Bone marrow (tissue), 2 donors: ENCODE measurements at places on chromosomes 12 and 14.

GRCh38 chr12:92582893-92583292 lies 119.9 kb upstream of the PLEKHG7 start:
- no peak for DNase-seq

DNA sequence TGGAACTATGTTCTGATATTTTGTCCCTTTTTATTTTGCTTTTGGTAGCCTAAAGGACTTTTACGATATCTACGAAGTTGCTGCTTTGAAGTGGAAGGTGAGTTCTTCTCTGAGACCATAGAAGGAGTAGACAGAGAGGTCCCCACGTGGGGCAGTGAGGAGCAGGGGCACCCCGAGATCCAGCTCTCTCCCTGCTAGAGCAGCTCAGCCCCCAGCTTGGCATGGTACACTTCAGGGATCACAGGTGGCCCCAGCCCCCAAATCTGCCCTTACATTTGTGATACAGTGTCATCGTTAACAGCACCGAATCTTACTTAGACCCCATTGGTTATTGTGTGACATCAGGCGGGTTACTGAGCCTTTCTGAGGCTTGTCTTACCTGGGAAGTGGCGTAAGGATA lies 56.8 kb downstream of the SLC8B1 start:
- DNase-seq: no peak

DNA sequence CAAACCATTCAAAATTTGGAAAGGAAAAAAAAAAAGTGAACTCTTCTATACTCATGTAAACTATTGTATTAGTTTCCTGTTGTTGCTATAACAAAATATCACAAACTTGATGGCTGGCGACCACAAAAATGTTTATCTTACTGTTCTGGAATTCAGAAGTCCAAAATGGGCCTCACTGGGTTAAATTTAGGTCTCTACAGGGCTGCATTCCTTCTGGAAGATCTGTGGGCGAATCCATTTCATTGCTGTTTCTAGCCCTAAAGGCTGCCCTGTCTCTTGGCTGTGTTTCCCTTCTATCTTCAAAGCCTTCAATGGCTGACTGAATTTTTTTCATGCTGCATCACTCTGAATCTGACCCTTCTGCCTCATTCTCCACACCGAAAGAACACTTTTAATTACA lies 105.1 kb upstream of the NAV3 start:
- DNase-seq: no peak

DNA sequence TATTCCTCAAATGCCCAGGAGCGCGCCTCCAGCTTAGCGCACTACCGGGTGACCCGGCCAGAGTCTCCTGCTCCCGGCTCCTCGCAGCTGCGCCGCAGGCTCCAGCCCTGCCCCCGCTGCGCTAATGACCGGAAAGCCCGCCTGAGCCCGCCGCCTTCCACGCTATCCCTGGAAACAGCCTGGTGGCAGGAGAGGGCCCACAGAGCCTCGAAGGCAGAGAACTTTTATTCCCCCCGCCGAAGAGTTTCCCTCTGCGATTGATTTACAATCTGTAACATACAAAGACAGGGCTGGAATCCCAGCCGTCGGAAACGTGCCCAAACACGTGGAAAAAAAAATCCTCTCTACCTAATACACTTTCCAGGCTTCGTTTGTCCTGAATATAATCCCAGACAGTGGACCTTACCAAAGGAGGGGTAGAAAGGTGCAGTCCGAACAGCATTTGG lies 1.5 kb downstream of the COL2A1 start:
- DNase-seq: no peak

GRCh38 chr12:45785315-45785714 lies 55.8 kb downstream of the ARID2 start:
- no peak for DNase-seq

GRCh38 chr12:118330421-118331018 lies 42.2 kb downstream of the TAOK3 start:
- no peak for DNase-seq

GRCh38 chr14:49920935-49921334 lies 28.1 kb downstream of the ARF6 start:
- DNase-seq: no peak

GRCh38 chr12:72264548-72265175 lies 7.5 kb upstream of the TRHDE start:
- no peak for DNase-seq

DNA sequence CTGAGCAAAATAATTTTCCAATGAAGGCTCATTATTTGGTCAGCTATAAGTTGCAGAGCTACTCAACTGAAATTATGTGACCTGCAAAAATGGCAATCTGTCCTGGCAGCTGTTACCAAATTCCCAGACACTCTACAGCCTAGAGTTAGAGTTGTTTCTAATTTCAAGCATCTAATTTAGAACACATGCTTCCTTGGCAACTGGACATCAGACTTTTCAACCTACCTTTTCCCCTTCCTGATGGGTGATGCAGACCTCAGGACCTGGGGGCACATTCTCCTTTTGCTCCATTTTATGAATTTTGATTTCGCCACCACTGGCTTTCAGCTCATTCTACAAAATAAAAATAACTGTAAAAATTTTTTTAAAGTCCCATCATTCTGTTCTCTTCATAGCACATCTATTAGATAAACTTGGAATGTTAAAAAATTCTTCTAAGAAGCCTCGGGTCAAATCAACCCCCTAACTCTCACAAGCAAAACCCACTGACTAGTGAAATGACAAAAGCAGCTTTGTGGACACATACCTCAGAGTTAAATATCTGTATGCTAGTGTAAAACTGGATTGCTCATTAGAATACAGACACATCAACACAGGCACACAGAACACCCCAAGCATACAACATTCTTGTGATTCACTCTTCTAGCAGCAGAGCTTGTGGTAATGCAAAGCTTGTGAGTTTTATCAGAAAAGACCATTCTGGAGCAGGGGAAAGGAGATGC lies 33.5 kb upstream of the CERS5 start:
- no peak for DNase-seq

DNA sequence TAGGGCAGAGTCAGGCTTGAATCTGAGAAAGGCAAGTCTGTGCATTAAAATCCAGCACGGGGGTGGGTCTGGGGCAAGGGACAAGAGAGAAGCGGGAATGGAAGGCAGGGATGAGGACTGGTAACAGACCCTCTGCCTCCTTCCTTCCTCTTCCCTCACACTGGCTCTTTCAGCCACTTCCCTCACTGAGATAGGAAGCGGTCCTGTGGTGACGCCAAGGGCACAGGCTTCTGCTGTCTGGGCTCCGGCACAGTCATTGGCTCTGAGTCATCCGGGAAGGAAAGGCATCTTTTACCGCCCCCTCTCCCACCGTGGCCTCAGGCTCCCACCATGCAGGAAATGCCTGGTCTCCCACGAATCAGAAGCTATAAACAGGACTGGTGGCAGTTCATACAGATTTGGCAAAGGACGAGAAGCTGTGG lies 70.2 kb downstream of the ETV6 start:
- peak; percentile 50 for DNase-seq

GRCh38 chr12:131035245-131035681 lies 81.6 kb downstream of the ADGRD1 start:
- DNase-seq: no peak

DNA sequence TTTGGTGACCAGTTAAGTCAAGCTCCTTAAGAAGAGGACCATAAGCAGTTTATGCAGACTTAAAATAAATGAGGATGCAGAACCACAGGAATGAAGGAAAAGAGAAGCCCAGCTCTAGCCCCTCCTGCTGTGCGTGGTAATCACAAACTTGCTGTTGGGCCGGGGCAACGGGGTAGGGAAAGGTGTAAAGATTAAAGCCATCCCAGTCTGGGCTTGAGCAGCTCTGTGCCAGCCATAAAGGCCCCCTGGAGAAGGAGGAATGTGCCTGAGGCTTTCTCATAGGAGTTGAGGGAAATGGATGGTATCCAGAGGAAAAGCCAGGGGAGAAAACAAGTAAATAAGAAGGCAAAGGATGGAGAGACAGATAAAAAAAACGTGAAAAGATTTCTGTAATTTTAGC lies 25.1 kb downstream of the TEP1 start:
- DNase-seq: no peak

GRCh38 chr12:1732914-1733313 lies 42.0 kb downstream of the ADIPOR2 start:
- DNase-seq: no peak

DNA sequence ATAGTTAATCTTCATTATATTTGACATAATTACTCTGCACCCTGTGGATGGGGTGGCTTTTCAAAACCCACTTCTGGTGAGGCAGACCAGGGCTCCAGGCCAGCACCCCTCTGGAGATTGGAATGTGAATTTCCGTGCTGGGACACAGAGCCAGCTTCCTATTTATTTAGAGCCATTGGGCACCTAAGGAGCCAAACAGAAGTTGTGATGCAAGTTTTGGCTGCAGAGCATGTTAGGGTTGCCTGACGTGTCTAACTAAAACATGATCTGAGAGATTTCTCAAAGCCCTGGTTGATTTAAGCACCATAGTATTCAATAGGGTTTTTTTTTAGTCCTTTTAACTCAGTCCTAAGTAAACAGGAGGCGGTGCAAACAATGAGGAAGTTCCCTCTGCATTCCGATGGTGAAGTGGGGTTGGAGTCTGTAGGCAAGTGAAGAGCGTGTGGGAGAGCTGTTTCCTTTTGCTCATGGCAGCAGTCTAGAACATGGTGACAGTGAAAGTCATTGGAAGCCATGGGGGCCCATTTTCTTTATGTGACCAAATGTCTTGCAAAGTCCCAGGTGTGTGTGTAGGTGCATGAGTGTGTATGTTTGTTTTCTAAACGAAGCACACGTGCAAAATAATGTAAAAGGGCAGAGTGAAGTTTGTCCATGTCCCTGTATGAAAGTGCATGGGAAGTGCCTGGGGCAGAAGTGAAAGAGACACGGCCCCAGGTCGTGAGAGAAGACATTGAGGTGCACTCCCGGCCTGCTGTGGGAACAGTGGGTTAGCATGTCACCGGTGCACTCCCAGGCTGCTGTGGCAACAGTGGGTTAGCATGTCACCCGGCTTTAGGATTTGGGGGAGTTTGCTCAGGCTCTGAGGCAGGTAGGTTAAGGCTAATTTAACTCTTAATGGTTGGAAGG lies 117.7 kb downstream of the PRKCH start:
- no peak for DNase-seq

GRCh38 chr14:71362282-71362681 lies 455.0 kb downstream of the PCNX1 start:
- no peak for DNase-seq

GRCh38 chr12:79935624-79936345 lies 888 bp upstream of the PPP1R12A start:
- DNase-seq: no peak

GRCh38 chr14:105421723-105422615 lies 2.3 kb downstream of the MTA1 start:
- DNase-seq: no peak
